Glomerular endothelial cell (primary cell): ENCODE measurements at places on chromosomes 6 and 20. TPM values are rescaled to one million over a fixed set of nuclear protein-coding genes. Genes with fewer than 3 reads are reported as not detected.
A peak's percentile ranks its signal among the peaks of the same experiment; 100 is the strongest.

DNA sequence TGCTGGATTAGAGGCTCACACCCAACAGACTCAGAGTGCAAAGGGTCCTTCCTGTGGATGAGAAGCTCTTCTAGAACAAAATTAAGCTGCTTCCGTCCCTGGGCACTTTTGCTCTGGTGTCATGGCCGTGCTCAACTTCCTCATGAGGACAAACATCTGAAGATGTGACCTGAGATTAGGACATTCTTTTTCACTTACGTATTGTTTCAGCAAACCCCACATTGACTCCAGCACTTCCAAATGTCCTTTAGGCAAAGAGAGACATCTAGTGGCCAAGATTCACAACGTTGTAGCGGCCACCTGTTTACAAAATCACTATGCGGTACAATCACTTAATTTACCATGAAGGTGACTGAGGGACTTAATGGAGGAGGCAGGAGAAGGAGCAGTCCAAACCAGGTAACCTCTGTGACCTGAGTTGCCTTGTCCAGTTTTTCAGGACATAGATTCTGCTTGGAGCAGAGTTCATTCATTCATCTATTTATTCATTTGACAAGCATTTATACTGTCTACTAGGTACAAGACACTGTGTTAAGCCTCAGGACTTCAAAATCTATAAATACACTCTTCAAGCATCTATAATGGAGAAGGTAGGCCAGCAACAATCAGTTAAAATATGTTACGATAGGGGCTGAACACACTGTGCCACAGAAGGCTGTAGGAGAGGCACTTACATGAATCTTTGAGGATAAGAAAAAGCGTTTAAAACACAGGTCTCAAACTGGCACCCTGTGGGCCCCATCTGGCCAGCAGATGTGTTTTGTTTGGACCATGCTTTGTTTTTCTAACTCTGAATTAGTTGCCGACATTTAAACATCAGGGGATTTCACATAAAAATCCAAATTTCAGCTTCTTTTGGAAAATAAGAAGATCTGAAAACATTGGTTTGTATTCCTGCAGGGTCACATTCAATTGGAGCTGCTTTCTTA is 5.6 kb upstream of the ADGRF1 start:
- peak; percentile 90 for DNase-seq

DNA sequence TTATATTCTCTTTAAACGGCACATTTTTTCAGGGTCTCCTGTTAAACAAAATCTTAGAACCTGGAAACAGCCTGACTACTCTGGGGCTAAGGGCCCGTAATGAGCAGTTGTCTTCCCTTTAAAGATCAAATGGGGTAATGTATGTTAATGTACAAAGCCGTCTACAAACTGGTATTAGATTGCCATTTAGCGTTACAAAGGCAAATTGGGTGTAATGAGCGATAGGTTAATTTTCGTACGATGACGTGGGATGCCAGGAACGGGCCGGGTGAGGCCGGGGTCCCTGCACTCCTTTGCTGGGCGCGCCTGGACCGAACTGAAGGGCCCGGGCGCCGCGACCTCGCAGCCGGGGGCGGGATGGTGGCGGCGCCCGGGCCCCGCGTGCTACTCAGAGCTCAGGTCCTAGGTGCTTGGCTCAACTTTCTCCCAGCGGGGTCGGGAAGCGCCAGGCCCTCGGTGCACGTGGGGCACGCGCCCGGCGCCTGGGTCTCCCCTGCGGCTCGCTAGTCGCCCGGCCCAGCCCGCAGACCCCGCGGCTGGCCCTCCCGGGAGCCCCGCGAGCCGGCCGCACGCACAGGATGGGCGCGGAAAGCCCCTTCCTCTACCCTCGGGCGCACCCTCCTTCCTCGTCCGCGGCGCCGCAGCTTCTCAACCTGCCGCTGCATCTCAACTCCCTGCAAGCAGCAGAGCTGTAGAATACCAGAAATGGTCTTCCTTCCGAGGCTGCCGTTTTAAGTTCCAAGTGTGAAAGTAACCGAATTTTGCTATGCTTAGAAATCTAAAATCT is 5.9 kb downstream of the NKX2-4 start:
- DNase-seq: no peak

DNA sequence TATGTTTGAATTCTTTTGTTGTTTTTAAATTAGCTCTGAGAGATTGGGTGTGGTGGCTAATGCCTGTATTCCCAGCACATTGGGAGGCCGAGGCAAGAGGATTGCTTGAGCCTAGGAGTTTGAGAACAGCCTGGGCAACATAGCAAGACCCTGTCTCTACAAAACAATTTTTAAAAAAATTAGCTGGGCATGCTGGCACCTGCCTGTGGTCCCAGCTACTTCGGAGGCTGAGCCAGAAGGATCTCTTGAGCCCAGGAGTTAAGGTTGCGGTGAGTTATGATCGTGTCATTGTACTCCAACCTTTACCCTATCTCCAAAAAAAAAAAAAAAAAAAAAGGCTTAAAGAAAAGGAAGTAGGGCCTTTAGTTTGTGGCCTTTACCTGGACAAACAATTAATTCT is 22.9 kb downstream of the DHX35 start:
- DNase-seq: no peak

DNA sequence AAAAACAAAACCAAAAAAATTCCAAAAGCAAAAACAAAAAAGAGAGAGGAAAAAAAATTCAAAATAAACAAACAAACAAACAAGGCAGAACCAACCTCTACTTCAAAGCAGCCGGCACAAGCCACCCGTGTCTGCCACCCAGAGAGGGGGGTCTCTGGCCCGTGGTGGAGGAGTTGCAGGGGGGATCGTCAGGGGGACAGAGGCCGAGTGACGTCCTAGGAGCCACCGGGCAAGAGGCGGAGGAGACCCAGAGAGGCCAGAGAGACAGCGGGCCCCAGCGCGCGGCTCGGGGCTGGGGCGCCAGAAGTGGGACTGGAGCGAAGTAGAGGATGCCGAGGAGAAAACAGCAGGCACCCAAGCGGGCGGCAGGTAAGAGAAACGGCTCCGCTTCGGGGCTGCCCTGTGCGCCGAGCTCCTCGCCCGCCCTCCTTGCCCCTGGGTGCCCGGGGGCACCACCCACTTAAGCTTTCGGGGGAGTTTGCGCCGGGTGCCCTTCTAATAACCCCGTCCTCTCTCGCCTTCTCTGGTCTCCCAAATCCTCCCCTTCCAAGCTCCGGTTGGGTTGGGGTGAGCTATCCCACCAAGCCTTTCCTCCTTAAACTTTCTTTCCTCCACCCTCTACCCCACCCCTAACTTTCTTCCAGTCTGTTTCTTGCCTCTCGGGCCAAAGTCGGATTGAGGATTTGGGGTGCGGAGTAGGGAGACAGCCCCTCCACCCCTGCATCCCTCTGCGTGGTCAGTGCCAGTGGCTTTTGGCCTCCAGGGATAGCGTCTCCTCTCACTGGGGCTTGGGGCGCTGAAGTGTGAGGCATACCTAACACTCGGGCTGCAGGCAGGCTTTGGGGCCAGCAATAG is 1.0 kb downstream of the TSHZ2 start:
- DNase-seq: no peak

DNA sequence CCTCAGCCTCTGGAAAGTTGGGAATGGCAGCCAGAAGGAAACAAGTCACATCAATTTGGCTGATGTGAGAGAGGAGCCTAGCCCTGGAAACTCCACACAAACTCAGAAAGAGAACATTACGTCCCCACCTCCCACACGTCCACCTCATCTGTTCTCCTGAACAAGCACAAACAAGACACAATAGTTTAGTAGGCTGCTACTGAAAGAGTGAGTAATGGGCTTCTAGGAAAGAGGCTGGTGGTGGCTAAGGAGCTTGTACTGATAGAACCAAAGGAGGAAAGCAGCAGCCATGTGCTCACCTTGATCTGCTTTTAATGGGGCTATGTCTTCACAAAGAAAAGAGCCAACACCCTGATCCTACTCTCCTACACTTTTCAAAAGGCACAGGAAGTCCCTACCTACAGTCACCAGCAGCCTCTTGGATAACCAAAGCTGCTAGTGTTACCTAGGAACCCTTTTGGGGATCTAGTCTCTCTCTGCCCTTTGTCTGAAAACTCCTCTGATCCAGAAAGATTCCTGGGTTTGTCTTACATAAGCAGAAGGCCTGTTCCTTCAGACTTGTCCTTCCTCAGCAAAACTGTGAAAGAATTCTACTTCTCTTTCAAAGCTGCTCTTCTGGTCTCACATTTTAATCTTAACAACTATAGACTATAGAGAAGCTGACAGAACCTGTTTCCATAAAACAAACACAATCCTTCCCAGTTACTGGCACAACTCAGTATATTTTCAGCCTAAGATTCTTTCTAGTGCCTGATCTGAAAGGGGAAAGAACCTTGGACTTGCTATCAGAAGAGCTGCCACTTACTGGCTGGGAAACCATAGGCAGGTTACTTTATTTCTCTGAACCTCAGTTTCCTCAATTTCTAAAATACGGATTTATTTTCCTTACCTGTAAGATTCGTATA is 3.1 kb downstream of the PLAGL2 start:
- no peak for DNase-seq

GRCh38 chr6:170067181-170067641 is 223.7 kb downstream of the DLL1 start:
- no peak for DNase-seq

DNA sequence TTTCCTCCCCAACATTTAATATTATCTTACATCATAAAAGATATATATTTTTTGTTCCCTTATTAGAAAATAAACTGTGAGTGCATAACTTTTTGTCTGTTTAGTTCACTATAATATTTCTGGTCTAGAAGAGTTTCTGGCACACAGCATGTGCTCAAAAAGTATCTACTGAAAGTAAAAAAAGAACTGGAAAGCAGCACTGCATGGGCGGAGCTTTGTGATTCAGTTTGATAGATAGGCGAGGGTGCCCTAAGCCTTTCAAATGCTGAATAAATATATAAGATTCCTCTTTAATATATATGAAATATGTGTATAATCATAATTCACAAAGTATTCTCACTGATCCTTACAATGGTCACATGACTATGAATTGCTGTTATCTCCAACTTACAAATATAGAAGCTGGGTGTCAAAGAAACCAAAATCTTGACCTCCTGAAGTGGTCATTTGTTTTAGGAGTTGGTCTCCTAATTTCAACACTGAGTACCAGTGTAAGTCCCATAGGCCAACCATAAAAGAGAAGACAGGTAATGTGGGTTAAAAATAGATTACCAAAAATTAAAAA is 50.8 kb downstream of the OR2B2 start:
- DNase-seq: no peak

GRCh38 chr6:34374069-34374468 is 18.4 kb downstream of the NUDT3 start:
- no peak for DNase-seq

GNMT gene
- total RNA-seq: not detected in 2 replicates

PRSS16 gene
- total RNA-seq: 0.05 TPM in 1 of 2 replicates, not detected in the other

TMEM200A gene
- total RNA-seq: 9.3 and 15.9 TPM in 2 replicates

PPP1R14C gene
- 1.6 and 3.0 TPM in 2 replicates for total RNA-seq
